CD4-positive, alpha-beta T cell (primary cell): ENCODE measurements at places on chromosomes 12 and 14.

GRCh38 chr12:10453156-10453555, at the start of gene KLRC1:
TSS of gene KLRC1 (minus strand) at chr12:10453377. CDS start at chr12:10451156, 2,221 bp downstream.
- DNase-seq: no peak

DNA sequence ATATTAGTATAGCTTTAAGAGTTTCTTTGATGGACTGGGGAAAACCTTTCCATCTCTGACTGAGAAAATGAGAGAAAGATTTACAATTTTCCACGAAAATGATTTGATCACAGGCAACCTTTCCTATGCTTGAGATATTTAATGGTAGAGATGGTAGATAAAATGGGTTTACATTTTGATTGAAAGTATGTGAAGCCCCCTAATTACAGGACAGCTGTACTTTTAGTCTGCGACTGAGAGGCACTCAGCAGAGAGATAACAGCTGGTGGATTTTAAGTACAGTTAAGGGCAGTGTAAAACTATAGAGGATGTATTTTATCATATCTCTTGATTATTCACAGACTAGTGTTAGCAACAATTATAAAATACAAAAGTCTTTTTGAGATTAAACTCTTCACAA, 40.7 kb downstream of the C12orf50 start:
- no peak for DNase-seq

GRCh38 chr12:62328296-62328921, 68.2 kb downstream of the USP15 start:
- no peak for DNase-seq

DNA sequence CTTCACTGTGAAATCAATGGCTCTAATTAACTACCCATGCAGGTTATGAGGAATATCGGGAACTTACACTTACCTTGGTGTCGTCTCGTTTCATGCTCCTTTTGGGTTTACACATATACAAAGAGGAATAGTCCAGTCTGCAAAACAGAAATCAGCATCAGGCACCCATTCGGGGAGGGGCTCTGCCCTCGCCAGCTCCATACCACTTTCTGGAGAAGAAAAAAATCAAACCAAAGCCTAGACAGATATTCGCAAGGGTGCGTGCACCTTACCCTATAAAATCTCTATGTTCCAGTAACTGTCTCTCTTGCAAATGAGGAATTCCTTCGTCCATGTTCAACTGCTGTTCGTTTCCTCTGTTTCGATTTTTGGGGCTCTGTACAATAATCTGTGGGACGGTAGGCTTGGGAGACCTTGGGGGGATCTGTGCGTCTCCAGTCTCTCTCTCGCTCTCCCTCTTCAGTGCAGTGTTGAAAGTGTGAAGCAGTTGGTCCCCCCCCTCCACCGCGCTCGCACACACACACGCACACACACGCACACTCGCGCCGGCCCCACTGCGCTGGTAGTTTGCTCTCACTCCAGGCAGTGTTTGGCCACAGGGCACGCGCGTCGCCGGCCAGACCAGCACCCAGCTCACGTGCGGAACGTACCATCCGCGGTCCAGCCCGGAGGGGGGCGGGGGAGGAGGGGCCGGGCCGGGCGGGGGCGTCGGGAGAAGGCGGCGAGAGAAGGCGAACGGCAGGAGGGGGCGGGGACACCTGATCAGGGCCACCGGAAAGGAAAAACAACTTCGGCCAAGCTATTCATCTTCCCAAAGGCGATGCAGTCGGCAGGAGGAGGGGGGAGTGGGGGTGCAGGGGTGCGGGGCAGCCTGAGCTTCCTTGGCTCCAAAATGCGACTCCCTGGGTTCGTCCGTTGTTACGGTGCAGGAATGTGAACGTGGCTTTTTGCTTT, at the start of gene BHLHE41:
TSS of gene BHLHE41 (minus strand) at position 592 of the 954 bp plus-strand sequence. CDS start at position 334, 258 bp downstream.
- no peak for DNase-seq

DNA sequence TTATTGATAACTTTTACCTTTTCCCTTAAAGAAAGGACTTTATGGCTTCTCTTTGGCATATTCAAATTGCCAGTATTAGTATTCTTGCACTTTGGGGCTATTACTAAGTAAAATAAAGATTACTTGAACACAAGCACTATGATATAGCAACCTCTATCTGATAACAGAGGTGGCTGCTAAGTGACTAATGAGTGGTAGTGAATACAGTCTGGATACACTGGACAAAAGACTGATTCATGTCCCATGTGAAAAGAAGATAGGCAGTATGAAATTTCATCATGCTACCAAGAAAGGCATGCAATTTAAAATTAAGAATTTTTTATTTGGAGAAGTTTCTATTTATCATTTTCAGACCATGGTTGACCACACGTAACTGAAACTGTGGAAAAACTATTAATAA, 399.9 kb downstream of the FSCB start:
- no peak for DNase-seq

DNA sequence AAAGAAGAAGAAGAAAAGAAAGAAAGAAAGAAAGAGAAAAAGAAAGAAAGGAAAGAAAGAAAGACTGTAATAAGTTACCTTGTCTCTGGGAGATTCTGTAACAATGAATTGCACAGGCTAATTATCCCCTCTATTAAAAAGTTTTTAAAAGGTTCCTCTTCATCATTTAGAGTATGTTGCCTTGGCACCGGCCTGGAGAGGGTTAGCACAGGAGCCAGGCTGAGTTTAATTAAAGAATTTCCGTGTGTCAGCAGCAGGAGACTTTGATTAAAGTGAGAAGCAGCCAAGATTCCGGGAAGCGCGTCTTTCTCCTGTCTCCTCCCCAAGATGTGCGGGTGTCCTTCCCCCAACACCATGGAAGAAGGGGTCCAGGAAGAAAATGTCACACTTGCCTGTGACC, 92.8 kb upstream of the ETV6 start:
- no peak for DNase-seq

GRCh38 chr12:26636710-26637328, 196.2 kb downstream of the ITPR2 start:
- DNase-seq: no peak
